ENCODE measurements at places on chromosomes 7 and 10.

DNA sequence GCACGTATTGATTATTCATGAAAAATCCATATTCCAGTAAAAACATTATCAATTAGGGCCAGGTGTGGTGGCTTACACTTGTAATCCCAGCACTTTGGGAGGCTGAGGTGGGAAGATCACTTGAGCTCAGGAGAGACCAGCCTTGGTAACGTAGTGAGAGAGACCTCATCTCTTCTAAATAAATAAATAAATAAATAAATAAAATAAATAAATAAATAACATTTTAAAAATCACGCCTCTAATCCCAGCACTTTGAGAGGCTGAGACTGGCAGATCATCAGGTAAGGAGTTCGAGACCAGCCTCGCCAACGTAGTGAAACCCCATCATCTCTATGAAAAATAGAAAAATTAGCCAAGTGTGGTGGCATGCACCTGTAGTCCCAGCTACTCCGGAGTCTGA is 32.1 kb downstream of the NRBF2 start:
- DNase-seq: no peak

GRCh38 chr10:80268938-80269588 is 20.4 kb downstream of the MAT1A start:
- DNase-seq: no peak

GRCh38 chr10:125005312-125006187 is 63.6 kb downstream of the ZRANB1 start:
- DNase-seq: no peak

DNA sequence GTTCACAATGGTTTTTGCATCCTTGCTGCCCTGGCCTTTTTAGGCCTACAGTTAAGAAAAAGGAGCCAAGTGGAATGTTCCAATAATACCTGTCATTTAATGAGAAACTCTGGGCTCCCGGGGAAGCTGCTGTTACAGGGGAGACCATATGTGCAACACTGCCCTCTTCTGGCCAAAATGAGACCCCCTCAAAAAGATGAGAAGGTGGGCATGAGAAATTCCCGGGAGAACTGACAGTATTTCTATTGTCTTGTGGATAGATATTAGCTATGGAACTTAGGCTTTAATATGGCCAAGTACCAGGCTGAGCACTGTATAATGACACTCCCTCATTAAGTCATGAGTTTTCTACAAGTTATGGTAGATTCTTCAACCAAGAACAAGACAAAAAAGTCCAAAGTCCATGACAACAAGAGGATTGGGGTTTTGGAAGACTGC is 99.4 kb downstream of the CCDC3 start:
- peak; percentile 53 for DNase-seq

DNA sequence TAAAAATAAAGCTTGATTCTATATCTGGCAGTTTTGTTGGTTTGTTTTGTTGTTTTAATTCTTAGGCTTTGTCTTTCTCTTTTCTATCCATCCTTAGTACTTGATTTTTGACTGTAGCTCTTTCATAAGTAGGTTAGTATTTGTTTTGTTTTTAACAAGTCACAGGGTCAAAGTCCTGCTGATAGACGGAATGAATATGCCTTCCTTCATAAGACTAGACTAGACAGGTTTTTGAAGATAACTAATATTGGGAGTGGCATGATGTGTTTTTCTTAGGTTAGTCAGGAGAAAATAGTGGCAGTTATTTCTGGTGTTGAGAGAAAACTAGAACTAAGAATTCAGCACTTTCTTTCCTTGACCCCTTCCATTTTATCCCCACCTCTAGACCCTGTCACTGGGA is 50.4 kb downstream of the CASD1 start:
- no peak for DNase-seq

Measured in hematopoietic multipotent progenitor cell treated with erythropoietin and hydrocortisone succinate and interleukin-3 and kit ligand, for 17 days (in vitro differentiated cells).